Activated CD4-positive, alpha-beta memory T cell treated with anti-CD3 and anti-CD28 coated beads for 36 hours (primary cell): ENCODE measurements at places on chromosomes 3 and 15.

DNA sequence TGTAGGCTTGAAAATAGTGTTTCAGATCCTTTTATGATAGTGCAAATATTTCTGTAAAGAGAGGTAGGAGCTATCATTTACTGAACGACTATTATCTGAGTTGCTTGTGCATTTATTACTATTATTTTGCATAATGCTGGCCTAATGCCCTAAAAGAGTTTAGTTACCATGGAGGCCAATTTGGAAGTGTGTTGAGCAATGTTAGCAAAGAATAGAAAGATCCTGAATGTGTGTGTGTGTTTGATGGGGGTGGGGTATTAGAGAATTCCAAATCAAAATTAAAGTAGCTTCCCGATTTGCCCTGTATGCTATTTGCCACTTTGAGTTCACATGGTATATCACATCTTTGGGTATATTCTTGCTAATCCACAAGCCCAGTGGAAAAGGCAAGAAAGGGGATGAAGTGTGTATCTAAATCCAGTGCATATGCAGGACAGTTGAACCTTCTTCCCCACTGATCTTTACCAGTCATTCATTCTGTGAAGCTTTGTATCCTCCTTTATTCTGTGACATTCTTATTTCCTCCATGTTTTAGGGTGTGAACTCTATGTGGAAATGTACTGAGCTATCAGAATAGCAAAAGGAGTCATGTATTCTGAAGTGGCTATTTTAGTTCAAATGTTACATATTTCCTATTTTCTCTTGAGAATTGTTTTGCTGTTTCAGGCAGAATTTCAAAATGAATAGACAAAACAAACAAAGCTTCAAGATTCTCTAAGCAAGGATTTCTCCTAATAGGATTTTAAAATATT is 45.7 kb upstream of the PLSCR5 start:
- no peak for DNase-seq

GRCh38 chr3:101850246-101851051 is 1.1 kb downstream of the NFKBIZ start:
- peak; percentile 79 for DNase-seq

- DNase-seq: no peak
Measured at GRCh38 chr3:103510760-103511159, 1075.9 kb downstream of the ZPLD1 start.

- no peak for DNase-seq
Measured at GRCh38 chr15:88147760-88148159, 108.8 kb downstream of the NTRK3 start.

DNA sequence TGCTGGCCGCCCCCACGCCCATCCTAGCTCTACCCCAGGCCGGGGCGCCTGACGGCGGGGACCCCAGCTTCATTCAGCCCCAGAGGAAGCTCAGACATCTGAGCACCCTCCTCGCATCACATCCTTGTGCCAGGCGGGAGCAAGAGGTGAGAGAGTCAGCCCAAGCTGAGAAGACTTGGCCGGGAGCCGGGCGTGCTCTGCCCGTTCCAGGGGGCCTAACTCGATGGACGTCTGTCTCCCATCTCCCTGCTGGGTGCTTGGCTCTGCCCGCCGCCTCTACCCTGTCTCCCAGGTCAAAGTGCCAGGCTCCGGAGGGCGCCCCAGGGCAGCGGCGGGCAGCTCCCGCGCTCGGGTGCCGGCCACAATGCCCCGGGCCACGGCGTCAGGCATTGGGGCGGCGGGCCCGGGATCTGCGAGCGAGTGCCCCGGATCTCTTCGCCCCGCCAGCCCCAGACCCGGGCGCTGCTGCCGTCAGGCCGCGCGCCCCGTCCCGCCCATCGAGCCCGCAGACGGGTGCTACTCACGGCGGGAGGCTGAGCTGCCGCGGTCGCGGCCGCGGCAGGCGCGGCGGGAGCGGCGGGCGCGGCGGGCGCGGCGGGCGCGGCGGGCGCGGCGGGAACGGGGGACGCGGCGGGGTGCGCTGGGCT is 388 bp downstream of the DAPK2 start:
- peak; percentile 19 for DNase-seq

DNA sequence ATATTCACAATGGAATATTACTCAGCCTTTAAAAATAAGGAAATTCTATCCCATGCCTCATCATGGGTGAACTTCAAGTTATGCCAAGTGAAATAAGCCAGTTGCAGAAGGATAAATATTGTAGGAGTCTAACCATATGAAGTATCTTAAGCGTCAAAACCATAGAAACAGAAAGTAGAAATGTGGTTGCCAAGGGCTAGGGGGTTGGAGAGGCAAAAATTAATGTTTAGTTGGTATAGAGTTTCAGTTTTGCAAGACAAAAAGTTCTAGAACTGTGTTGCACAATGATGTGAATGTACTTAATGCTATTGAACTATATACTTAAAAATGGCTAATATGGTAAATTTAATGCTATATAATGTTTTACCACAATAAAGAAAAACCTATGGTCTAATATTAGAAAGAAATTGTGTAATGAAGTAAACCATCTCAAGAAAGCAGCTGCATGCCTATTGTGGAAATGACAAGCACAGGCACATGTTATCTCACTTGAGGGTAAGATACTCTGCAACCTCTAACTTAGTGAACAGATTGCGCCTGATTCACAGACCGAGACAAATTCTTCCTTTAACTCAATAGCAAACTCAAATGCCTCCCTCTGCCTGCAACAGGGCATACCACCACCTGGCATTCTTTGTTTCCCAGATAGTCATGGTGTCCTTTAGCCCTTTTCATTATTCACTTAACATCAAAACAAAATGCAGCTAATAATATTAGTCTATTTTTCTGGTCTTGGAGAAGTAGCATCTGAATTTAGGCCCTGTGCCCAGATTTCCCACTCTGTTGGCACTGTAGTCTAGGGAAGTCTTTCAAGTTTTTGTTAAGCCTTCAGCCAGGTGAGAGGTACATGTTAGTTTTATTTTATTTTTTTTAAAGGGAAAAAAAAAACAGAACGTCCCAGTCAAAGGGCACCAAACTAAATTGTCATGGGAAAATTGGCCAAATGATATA is 80.2 kb upstream of the ACP3 start:
- DNase-seq: no peak

GRCh38 chr3:132596816-132597433 is at the start of gene ACKR4:
Gene ACKR4 (plus strand): TSS chr3:132597270. CDS start chr3:132600398, 3,128 bp downstream.
- DNase-seq: no peak

- no peak for DNase-seq
Measured at GRCh38 chr3:127699416-127700300, 26.9 kb downstream of the ABTB1 start.

GRCh38 chr15:52097180-52097579 is 15.4 kb downstream of the BCL2L10 start:
- DNase-seq: no peak

DNA sequence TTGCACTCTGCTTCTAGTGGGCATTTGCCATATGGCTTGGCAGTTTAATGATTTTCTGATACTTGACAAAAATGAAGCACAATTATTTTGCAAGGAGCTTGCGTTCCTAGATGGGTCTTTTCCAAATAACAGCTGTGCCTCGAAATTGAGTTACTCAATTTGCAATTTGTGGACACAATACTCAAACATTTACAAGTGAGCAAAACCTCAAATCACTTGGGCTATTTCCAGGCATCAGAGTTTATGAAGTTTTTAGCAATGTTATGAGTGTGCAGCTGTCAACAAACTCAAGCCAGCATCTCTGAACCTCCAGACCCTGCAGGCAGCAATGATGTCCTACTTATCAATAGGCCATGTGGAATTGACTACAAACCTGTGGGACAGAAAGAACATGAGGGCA is 41.3 kb downstream of the NMNAT3 start:
- DNase-seq: no peak

GRCh38 chr3:113535898-113536297 is 3.5 kb downstream of the SIDT1 start:
- DNase-seq: no peak

- DNase-seq: peak; percentile 23
Measured at GRCh38 chr3:44529927-44530326, 25.1 kb upstream of the ZKSCAN7 start.

- no peak for DNase-seq
Measured at GRCh38 chr15:49649987-49650386, 29.1 kb downstream of the DTWD1 start.
